Hindlimb muscle (tissue), 1 donor: ENCODE measurements at places on chromosomes 6 and 20.

GRCh38 chr6:110944681-110945151 lies 13.8 kb upstream of the GTF3C6 start:
- no peak for DNase-seq

DNA sequence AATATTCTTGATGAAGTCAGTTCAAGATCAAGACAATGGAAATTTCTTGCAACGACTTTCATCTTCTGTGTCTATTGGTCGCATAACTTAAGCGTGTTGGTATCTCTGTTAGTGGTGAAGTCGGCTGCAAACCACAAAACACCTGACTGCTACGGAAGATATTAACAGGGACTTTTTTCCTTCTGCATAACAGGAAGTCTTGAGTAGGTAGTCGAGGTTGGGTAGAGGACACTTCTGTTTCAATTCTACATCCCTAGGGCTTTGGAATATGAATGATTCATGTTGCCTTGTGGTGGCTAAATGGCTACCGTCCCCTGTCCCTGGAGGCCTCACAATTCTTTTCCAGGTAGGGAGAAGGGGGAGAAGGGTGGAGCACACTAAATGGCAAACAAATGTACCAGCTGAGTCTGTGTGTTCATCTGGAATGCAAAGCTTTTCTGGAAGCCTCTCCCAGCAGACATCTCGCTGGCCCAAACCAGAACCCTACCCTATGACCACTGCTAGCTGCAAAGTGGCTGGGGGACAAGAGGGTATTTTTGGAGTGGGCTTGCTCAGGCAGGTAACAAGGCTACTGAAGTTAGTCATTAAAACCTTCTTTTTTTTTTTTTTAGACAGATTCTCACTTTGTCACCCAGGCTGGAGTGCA lies 34.6 kb upstream of the NKX2-2 start:
- no peak for DNase-seq

- no peak for DNase-seq
Observed at GRCh38 chr20:31517373-31517772, 3.1 kb downstream of the HM13 start.

DNA sequence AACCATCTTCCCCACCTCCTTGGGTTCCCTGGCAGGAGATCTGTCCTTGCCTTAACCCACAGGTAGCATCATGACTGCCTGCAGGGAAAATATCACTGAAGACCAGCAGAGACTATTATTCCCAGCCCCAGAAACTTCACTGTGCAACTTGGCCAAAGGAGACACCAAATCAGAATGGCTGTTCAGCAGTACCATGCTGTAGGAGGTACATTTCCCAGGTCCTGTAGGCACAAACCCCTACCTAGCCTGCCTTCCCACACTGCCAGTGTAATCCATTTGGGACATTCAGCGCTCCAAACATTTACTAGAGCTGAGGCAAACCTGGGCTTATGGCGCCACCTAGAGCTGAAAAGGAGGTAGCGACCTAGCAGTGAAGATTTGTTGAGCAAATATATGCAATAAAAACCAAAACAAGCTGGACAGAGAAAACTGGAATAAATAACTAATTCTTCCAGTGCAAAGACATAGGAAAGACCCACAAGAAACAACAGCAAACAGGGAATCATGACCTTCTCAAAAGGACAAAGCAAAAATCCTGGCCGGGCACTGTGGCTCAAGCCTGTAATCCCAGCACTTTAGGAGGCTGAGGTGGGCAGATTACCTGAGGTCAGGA lies 60.3 kb downstream of the VTA1 start:
- no peak for DNase-seq

- DNase-seq = no peak
Observed at GRCh38 chr6:167817729-167818128, 9.0 kb upstream of the AFDN start.

DNA sequence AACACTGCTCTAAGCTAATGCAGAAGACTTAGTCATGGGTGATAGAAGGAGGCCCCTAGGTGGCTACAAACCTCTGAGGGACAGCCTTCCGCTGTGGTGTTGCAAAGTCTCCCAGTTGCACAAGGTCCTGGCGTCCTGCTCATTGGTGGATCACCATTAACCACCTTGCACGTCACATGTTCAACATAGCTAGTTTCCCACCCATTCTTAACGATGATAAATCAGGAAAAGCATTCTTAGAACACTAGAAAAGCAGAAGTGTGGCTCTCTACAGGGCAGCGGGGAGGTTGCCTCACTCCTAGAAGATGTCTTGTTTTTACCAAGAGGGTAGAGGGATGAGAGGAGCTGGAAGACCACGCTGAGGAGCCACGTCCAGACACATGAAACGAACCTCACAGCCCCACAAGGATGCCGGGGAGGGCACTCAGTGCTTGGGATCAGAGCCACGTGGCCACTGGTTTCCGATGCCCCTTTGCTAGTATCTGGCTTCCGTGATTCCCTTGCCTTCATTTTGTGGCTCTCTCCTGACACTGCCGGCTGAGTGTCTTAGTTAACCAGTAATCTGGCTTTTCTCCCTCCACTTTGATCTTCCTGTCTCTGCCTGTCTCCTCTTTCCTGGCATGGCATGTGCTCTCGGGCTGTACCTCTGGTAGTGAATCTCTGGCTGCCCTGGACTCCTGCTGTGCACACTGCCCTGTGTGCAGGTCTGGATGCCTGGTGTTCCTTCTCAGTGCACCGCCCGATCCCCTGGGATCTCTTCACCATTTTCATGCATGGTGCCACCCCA lies 91.4 kb upstream of the NEDD9 start:
- DNase-seq = no peak

- peak; percentile 58 for DNase-seq
Observed at GRCh38 chr20:22333885-22334545, 250.4 kb downstream of the FOXA2 start.

GRCh38 chr6:31797588-31797987 lies 2.0 kb upstream of the VARS1 start:
- no peak for DNase-seq

DNA sequence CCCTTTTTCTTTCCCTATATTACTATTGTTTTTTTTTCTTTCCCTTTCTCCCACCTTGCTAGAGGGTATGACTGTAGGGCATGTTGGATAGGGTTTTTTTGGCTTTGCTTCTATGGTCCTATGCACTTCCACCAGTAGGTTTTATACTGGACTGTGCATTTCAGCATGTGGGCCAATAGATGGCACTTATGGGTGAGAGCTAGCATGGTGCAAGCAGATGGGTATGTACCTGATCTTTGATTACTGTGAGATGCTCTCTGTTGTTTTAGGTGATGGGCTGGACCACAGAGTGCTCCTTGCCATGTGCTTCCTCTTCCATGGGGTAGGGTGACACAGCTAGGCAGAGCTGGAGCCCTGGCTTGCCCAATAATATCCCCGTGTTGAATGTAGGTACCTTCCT lies 128.5 kb upstream of the CHD6 start:
- DNase-seq = no peak

DNA sequence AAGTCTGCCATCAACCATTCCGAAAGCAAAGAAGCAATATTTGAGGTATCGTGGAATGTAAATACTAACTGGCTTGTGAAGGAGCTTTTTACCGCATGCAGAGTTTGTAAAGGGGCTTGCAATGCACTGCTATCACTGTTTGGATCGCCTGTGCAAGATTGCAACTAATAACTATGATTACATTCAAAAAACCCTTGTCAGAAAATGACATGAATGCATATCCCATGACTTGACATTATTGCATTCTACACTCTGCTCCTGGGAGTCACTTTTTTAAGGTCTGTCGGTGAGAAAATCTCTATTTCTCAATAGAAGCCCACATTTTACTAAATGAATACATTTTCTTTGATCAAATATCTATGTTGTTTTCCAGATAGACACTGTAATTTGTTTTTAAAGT lies 335.4 kb upstream of the SPTLC3 start:
- no peak for DNase-seq

- peak; percentile 1 for DNase-seq
Observed at GRCh38 chr6:50707652-50708300, 5.5 kb upstream of the TFAP2D start.
